EL (cell line): ENCODE measurements at places on chromosomes 16 and 17.
A peak's percentile ranks its signal among the peaks of the same experiment; 100 is the strongest.

DNA sequence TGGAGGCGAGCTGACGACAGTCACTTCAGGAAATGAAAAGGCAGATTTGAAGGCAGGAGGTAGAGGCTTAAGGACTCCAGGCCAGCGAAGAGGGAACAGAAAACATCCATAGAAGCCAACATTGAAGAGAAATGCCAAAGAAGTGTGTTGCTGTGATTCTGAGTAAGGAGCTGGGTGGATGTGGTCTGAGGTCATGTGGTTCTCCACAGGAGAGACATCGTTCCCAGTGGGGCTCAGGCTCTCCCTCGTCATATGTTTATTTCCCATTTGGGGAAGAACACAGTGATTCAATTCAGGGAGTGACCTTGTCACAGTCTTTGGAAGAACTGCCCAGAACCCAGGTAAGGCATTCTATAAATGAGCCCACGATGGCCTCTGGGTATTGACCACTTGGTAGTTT lies 6.6 kb upstream of the PMP22 start:
- DNase-seq = no peak

DNA sequence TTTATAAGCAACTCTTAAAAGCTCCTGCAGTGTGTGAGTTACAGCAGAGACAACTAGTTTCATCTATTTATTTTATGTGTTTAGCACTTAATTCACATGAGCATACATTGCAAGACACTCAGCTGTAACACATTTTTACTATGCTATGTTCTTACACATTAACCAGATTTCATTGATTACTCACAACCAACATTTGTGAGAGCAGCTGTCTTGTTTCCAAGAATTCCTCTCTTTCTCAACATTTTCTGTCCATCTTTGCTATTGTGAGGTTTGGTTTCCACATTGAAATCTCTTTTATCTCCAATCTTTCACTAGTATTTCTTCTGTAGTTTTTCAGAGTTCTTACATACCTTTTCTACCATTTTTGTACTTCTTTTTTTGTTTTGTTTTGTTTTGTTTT lies 51.2 kb downstream of the COPRS start:
- DNase-seq = no peak

DNA sequence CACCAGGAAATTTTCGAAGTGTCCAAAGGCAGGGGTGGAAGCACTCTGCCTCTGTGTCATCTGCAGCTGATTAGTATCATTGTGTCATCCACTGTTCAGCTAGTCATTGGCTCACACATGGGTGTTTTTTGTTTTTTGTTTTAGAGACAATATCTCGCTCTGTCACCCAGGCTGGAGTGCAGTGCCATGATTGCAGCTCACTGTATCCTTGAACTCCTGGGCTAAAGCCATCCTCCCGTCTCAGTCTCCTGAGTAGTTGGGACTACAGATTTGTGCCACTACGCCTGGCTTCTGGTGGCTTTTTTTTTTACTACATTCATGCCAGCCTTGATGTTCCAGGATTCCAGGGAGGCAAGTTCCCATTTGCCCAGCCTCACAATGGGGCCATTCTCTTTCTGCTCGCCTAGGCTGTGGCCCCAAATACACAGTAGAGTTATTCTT lies 32.5 kb upstream of the MYO18A start:
- peak; percentile 22 for DNase-seq

- no peak for DNase-seq
These were observed 11.2 kb downstream of the TADA2A start for GRCh38 chr17:37417852-37418251.

DNA sequence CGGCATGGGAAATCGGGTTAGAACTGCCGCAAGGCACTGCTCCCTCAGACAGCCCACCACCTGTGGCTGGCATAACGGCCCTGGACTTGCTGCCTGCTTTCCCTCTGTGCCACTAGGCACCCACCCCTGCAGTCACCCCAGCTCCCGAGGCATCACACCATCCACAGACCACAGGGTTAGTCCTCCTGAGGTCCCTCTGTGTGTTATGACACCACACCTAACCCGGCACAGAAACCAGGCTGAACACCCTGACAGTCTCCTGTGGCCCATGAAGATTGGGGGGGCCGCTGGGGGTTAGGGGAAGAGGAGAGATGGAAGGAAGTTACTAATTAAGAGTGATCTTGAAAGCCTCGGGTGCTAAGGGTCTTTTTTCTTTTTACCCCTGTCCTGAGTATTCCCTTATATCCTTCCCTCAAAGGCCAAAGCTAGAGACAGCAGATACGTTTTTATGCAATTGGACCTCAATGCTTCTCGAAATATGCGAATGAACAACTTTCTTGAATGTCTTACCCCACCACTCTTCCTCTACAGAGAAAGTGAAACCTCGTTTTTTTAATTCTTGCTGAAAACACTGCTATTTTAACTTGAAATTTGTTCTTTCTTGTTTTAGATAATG lies 7.0 kb downstream of the CYTH1 start:
- DNase-seq = no peak

DNA sequence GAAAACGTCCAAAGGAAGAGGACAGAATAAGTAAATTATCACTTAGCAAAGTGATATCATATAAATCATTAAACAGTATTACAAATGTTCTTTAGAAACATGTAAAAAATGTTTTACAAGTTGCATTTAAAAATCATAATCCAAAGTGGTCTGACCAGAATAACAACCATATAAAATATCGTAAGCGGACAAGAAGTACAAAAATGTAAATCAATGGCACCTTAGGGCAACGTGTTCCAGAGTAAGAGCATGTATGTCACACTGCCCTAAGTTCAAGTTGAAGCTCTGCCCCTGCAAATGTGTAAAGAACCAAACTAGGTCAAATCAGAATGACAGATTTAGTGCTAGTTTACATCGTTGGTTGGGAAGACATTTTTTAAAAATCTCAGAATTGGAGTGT lies 11.4 kb downstream of the USP31 start:
- no peak for DNase-seq

- no peak for DNase-seq
These were observed 32.8 kb downstream of the VAC14 start for GRCh38 chr16:70768203-70768580.

GRCh38 chr16:1057252-1057932 lies 15.2 kb upstream of the SSTR5 start:
- no peak for DNase-seq

DNA sequence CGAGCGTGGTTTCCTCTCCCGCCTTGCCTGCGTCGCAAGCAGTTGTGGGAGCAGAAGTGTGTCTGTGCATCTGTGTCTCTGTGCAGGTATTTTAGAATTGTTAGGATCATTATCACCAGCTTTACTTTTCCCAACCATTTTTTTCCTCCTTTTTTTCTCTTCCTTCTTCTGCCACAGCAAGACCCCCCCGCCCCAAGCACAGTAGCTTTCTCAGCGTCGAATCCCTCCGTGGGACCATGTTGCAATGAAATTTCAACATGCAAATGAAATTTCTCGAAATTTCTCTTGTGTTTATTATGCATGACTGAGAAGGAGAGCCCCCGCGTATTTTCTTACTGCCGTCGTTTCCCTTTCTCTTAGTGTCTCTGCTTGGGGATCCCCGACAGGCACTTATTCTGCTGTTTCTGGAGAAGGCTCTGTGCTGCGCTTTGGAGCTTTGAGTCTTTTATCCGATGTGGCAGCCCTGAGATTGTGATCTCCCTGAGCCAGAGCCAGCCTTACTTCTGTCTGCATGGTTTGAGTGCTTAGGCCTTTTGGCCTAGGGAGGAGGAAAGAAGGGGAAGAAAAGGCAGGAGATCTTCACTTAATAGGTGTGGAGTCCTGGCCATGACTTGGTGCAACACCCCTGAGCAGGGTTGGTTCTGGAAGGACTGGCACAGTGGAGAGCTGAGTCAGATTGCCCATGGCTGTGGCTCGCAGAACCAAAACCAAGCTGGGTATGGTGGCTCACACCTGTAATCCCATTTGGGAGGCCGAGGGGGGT lies 5.0 kb downstream of the ARMC7 start:
- no peak for DNase-seq

DNA sequence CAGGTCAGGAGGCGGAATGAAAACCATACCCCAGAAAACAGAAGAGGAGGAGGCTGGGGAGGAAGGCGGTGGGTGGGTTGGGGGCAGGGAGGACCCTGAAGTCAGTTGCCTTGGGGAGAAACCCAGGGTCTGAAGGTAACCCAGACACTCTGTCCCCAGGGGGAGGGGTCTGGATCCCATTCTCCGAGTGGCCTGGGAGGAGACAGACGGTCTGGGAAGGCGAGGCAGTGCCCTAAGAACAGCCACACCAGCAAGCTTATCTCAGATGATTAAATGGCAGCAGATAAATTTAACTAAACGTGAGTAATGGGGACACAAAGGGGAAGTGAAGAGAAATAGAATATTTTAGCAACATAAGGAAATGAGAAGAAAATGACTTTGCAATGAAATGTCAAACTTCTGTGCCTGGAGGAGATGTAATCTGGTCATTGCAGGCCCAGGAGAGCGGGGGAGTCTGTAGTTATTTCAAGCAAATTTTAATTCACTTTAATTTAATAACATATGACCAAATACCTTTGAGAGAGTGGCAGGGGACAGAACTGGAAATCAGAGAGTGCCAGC lies 21.4 kb upstream of the ZFP90 start:
- DNase-seq = no peak

DNA sequence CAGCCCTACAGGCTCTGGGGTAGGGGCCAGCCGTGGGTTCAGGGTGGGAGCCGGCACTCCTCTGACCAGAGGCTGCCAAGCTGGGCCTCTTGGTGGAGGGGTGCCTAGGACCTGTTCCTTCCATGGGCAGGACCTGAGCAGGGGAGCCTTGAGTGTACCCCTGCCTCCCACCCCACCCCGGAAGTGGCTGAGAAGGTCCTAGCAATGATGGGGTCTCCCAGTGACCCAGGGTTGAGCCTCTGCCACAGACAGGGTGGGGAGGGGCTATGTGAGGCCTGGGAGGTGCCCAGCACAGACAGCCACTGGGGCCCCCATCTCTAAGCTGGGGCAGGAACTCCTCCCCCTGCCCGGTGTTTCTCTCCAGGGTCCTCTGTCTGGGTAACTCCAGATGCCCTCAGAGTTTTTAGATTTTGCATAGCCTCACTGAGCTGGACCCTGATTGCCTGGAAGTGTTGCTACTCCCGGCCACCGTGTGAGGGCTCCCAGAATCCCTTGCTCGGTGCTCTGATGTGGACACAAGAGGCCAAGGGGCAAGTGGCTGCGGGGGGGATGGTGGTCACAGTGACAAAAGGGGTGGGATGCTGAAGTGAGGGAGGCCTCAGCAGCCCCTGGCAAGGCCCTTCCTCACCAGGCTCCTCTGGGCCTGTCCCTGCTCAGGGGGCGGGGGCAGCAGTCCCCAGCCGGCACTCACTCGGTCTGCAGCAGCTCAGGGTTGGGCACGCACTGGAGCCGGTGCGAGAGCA lies 6.4 kb upstream of the MTSS2 start:
- no peak for DNase-seq

- DNase-seq = no peak
These were observed 4.5 kb upstream of the NOD2 start for GRCh38 chr16:50688867-50689266.

GRCh38 chr16:58678716-58679115 lies 5.9 kb downstream of the SLC38A7 start:
- peak; percentile 15 for DNase-seq

DNA sequence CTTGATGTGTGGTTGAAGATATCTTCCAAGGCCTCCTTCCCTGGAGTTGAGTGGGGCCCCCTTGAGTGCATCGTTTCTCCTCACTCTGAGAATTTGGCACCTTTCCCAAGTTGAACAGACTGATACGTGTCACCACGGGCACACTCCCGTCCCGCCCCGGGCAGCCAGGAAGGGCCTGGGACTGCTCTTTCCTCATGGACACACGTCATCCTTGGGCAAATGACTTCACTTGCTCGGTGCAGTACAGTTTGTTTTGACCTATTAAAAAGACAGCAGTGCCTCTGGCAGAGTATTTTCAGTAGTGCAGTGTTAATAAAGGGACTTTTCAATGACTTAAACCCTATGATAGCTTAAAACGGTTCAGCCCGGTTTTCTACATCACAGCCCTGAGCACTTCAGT lies 59.9 kb downstream of the SEC14L1 start:
- DNase-seq = no peak

DNA sequence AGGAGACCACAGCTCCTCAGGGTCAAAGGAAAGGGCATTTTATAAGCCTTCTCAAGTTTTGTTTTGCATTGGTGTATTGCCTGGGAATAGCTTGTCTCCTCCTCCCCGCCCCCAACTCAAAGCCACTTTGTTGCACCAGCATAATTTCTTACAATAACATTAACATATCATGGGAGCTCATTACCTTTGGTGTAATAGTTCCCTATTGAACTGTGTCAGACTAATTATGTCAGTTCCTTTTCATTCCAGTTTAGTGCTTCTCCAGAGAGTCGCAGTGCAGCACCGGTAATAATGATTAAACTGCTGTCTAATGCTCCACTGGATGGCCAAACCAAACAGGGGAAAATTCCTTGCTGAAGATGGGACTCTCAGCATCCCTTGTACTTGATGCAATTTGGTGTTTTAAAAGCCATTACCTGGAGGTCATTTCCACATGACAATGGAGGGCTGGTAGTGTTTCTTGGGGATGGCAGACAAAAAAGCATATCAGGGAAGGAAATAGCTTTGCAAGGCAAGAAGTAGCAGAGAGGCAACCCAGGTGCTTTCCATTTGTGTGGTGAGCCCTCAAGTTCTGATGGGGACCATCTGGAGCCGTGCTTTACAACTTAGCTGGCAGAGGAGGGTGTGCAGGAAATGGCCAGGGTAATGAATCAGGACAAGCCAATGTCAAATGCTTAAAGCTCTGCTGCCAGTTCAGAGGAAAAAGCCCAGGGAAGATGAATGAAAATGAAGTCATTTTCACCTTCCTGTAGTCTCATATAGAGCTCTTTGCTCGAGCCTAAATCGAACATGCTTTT lies 91.5 kb upstream of the NLRP1 start:
- DNase-seq = no peak

GRCh38 chr16:58815181-58815888 lies 81.2 kb upstream of the GOT2 start:
- DNase-seq = peak; percentile 49

DNA sequence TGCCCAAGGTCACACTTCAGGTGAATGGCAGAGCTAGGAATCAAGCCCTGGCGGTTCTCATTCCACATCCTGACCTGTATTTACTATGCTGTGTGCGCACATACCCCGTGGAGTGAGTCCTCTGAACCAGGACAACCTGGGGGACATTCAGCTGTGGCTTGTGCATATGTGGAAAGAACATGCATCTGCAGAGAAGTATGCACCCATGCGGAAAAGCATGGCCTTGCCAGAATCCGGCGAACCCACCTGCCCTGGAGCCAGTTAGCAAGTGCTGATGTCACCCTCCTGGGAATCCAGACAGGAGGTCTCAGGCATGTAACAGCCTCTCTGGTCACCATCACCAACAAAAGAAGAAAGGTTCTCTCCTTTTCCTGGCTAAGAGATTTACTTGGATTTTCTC lies 1.9 kb downstream of the RASL10B start:
- DNase-seq = no peak

- no peak for DNase-seq
These were observed 22.4 kb downstream of the KDM8 start for GRCh38 chr16:27225536-27226360.

DNA sequence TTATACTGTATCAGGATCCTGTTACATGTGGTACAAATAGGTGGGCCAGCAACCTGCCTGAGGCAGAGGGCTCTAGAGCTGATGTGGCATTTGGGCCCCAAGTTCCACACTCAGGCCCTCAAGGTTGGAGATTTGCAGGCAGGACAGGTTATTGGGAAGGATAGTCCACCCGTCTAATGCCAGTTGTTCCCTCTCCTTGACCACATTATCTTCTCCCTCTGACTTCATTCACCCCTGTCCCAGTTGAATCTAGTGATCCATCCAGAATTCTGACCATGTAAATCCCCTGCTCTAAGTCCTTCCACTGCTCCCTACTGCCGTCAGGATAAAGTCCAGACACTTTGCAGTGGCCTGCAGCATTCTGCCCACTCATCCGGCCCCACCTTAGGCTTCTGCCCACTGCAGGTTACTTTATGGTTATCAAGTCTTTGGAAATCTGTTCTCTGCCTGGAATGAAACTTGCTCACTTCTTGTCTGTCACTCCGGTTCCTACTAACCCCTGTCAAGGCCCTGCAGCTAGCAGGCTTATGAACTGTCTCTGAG lies 1.9 kb upstream of the NFATC3 start:
- DNase-seq = no peak
